ENCODE measurements at places on chromosomes 6 and 20.

GRCh38 chr6:410555-411395, 19.2 kb downstream of the IRF4 start:
- no peak for DNase-seq

GRCh38 chr20:33653218-33653899, 8.8 kb upstream of the C20orf144 start:
- peak; percentile 54 for DNase-seq

DNA sequence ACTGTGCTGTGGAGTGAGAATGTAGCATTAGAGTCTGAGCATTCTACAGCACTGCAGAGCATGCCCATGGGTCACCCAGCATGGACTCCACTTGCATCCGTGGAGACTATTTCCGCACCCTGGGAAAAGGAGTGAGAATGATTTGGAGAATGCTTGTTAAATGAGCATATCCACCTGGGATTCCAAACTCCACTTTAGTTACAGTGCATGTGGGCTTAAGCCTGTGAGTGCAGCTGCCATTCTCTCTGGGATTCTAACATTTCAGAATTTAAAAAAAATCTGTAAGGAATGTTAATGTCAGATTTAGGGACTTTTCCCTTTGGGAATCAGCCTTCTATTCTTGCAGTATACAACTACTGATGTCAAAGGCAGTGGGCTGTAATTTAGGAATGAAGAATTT, 33.4 kb downstream of the KIF25 start:
- no peak for DNase-seq

GRCh38 chr6:114187563-114187962, 155.3 kb downstream of the HS3ST5 start:
- DNase-seq = no peak

- no peak for DNase-seq
Measured at GRCh38 chr20:4488407-4489339, 233.0 kb upstream of the PRND start.

DNA sequence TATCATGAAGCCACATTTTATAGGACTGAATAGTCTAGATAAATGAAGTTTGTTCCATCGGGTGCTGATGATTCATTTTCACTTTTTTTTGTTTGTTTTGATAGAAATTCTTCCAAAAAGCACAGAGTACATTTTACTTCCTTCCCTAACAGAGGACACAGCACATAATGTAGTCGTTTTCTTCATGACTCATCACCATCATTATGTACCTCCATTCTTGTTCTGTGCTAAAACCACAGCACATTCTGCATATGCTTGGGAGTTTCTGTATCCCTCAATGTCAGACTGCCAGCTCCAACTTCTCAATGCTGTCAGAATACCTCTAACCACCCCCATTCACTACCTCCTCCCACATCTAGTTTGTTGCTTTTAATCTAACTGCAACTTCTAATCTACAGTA, 1004.9 kb upstream of the ADGRB3 start:
- no peak for DNase-seq

- DNase-seq = no peak
Measured at GRCh38 chr20:34403063-34403827, 40.2 kb downstream of the ITCH start.

DNA sequence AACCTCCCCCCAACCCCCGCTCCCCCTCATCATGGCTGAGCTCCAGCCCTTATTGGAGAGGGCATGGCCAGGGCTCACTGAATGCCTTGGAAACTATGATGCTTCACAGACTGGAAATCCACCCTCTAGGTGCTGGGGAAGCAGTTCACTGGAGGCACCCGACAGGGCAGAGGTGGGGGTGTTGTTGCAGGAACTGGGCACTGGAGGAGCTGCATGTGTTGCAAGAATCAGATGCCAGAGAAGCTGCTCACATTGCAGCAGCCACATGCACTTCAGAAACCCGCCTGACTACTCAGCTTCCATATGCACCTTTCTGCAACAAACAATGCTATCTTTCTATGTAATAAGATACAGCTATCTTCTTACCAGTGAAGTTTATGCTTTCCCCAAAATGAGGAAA, 7.9 kb upstream of the TBPL1 start:
- DNase-seq = no peak

DNA sequence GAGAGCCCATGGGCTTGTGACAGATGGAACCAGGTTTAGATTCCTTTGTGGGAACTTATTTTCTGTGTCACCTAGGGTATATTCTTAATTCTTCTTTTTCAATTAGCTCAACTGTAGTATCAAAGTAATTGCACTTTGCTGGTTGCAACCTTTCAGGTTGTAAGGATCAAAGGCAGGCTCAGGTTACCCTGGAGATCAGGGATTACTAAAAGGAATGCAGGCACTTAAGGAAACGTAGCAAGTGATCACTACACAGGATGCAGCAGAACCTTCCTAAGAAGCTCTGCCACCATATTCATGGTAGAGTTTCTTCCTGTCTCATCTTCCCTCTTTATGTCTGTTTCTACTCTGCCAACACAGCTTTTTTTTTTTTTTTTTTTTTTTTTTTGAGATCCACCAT, 133.2 kb upstream of the JAG1 start:
- no peak for DNase-seq

DNA sequence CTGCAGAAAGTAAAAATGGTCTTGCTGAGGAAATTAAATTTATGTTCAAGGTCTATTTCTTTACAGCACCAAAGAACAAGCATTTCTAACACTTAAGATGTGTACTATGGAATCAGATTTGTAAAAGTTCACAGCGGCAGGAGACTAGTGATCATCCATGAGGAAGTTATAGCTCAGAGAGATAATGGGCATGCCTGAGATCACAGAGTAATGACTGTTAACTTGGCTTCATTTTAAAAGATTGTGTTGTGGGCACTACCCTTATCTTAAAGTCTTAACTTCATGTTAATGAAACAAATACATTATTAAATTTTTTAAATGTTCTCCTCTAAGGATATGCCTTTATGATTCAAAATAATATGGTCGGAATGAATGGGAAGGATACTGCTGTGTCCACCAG, 168.6 kb downstream of the GMPR start:
- no peak for DNase-seq

DNA sequence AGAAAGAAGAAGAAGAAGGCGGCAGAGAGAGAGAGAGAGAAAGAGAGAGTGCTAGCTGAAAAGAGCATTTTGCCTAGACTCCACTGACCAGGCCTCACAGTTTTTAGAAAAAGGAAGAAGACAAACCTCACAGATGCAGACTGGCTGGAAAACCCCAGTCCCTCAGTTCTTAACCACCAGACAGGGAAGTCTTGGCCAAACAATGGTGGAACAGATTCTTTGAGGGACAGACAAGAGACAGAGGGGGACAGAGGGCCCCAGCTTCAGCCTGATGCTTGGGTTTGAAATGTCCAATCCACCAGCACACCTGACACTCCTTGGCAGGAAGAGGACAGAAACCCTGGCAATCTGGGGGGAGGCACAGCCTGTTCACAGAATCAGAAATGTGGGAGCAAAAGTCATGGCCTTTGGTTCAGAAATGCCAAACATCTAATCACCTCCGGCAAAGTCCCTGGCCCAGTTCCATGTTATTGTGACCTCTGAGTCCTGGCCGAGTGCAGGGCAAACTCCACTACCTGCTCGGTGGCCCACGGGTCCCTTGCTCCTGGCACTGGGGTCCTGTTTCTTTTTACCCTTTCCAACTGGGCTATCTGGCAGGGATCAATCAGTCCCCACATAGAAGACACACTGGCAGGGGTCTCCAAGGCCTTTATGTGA, 235.2 kb downstream of the LY86 start:
- no peak for DNase-seq

DNA sequence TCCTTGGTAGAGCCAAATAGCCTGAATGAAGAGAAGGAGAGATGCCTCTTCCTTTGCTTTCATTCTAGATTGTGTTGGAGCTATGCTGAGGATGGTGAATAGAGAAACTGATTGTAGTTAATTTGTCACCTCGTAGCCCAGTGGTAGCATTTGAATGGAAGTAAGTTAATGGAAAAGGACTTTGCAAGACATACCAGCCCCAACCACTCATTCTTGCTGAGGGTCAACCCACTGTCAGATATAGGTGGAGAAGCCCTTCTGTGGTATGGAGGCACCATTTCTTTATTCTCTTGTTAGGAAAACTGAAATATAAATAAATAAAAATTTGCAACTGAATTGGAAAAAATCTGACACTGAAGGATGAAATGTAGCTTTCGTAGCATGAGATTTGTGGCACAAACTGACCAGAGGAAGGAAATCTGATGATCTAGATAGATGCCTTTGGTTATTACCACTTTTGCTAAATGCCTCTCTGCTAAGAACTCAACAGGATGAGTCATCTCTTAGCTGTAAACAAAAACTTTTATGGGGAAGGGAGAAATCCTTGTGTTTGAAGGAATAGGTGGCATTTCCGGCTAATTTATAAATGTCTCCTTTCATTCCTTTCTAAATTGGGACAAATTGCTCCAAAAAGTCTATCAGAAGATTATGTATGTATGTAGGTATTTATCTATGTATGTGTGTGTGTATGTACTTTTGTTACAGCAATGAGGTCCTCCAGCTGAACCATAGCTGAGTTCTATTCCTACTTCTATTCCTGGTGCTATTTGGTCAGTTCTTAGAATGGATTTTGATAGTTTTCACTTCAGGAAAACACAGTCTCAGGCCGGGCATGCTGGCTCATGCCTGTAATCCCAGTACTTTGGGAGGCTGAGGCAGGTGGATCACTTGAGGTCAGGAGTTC, 76.5 kb upstream of the SUPT3H start:
- no peak for DNase-seq

DNA sequence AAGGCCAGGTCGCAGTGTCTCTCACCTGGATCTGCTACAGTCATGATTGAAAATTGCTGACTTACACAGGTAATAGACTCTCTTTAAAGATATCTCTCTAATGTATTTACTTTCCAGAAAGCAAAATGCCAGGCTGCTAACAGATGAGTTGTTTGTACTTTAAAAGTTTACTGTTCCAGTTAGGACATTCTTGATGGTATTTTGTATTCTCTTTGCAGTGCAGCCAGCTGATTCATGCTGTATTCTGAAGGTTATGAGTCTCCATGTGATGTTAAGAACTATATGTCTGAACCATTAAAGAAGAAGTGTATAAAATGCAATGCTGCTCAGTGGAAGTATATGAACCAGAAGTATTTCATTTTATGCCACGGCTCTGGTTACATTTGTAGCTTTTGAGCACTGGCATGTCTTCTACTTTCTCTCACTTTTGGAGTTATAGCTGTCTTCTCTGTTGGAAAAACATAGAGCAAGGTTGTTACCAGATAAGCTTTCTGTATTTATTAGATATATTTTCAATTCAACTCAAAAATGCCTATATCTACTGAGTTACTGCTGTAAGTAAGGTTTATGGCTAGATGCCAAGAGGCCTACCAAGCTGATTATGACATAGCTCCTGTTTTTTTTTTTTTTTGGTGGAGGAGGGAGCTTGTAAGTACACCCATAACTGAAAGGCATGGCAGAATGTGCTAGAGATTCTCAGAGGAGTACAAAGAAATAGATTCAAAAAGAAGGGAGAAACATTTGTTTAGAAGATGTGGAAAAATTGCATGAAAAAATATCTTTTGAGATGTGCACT, 130.5 kb upstream of the MAN1A1 start:
- no peak for DNase-seq

GRCh38 chr6:27863962-27864905, 48.0 kb downstream of the OR2B2 start:
- DNase-seq = peak; percentile 52

DNA sequence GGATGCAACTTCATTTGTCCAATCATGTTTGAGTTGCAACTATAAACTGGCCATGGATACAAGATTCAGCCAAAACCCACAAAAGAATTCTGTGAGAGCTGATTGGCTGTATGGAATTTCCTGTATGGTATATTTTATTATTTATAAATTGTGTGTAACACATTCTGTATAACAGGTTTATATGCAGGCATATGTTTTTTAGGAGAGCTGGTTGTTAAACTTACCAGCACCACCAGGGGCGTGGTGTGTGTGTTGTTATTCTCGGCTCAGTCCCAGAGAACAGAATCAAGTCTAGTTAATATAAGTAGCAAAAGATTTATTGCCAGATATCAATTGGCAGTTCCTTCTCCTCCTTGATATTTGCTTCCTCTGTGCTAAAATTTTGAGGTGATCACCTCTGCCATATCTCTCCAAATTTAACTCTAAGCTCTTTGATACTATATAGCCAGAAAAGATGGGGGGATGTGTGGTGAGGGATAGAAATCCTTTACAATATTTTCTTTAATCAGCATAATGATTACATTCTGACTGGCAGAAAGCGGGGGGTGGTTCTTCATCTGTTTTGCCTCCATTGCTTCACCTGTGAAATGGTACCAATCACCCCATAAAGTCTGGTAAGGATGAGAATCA, 22.9 kb downstream of the CNBD2 start:
- DNase-seq = peak; percentile 25

- DNase-seq = peak; percentile 57
Measured at GRCh38 chr6:142855893-142856623, 88.9 kb downstream of the HIVEP2 start.

- DNase-seq = no peak
Measured at GRCh38 chr20:51389543-51390264, 152.8 kb downstream of the NFATC2 start.

GRCh38 chr6:429515-430121, 38.1 kb downstream of the IRF4 start:
- no peak for DNase-seq

DNA sequence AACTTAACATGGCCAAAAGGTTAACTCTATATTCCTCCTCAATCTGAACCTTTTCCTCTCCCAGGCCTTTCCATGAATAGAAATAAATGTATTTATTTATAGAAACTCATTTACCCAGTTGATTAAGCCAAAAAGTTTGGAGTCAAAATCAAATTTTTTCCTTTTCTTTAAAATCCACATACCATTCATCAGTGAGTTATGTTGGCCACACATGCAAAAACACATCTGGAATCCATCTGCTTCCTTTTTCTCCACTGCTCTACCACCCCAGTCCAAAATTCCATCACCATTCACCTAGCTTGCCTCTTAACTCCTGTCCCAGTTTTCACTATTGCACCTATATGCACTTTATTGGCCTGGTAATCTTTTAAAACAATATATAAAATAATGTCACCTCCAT, 62.4 kb upstream of the TMEM200A start:
- DNase-seq = no peak

GRCh38 chr6:55327169-55327568, at the start of gene GFRAL:
GFRAL (plus strand) TSS chr6:55327469; CDS start chr6:55327555, 86 bp downstream.
- DNase-seq = no peak

DNA sequence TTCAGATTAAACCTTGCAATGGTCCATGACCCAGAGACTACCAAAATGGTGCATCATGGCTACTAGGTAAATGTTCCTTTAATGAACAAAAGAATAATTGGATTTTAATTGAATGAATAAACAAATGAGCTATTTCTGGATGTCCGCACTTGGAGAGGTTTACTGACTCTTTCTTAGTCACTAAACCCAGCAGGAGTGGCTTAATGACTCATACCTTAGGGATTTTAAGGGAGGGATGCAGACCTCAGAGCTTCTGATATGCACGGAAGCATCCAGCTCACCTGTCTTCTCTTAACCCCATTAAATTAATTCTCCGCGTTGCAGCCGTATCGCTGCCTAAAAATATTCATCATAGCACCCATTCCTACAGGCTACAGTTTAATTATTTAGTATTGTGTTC, 970.0 kb upstream of the SLC35B3 start:
- no peak for DNase-seq
